ENCODE measurements at places on chromosomes 2 and 18.
A peak's percentile ranks its signal among the peaks of the same experiment; 100 is the strongest.

DNA sequence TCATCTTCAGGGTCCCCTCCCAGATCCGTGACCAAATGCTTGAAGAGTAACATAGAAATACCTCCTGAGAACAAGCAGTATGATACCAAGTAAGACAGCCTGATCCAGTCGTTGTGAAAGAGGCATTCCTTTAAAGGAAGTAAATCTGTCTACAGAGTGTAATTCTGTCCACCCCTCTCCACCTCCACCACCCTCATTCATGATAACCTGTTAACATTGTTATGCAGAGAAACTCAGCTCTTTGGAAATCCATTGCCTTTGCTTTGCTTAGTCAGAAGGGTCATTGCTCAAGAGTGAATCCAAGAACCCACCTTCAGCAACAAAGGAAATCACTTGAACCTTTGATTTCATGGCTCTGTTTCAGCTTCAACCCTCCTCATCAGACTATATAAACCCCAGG, 155.6 kb downstream of the CYP26B1 start:
- DNase-seq = no peak

DNA sequence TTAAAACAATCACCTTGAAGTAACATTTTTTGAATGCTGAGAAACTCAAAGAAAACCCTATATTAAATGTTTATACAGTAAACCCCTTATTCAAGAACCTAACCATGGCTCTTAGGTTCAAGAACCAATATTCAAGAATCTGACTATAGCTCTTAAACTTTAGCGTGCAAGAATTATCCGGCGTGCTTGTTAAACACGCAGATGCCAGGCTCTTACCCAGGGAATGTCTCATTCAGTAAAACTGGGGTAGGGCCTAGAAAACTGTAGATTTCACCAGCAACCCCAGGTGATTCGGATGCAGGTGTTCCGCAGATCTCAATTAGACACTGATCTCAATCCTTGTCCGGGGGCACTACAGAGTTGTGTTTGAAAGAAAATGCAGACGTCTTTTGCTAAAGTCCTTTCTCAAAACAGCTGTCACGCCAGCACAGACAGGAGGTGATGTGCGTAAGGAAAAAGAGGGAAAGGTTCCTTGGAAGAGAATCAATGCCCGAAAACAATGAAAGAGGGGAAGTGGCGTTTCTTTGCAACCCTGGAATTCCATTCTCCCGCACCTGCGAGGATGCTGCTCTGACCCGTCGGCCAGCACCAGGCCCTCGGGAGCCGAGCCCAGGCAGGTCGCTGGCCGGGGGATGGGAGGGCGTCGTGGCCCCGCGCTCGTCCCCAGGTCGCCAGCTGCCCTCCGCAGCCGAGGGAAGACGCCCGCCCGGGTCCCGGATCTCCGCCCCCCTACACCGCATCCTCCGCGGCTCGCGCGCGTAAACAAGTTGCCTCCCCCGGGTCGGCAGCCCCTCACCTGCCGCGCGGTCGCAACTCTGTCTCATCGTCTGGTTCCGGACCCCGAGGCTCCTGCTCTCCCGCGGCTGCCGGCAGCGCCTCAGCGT, 851 bp downstream of the EIF2AK3 start:
- DNase-seq = no peak

GRCh38 chr2:39007875-39008504, 112.9 kb downstream of the SOS1 start:
- DNase-seq = no peak

GRCh38 chr2:134515137-134515536, 203.7 kb downstream of the TMEM163 start:
- no peak for DNase-seq

DNA sequence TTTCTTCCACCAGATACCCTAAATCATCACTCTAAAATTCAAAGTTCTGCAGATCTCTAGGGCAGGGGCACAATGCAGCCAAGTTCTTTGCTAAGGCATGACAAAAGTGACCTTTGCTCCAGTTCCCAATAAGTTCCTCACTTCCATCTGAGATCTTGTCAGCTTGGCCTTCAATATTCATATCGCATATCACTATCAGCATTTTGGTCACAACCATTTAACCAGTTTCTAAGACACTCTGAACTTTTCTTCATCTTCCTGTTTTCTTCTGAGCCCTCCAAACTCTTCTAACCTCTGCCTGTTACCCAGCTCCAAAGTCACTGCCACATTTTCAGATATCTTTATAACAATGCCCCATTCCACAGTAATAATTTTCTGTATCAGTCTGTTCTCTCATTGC, 452.6 kb upstream of the TRIB2 start:
- DNase-seq = no peak

DNA sequence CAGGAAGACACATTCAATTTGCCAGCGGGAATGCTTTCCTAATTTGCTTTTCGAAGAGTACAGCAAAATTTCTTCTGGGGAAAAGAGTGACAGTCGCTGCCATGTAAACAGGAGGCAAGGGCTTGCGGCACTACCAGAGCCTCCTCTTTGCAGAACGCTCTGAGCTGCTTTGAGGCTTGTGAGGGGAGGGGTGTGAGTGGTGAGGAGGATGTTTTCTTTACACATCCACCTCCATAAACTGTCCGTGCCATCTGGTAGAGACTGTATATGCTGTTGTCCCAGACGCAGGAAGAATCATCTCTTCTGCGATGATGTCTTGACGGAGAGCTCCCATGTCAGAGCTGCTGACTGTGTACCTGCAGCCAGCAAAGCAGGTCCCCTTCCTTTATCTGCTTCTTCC, 138.0 kb downstream of the SOCS6 start:
- no peak for DNase-seq

- no peak for DNase-seq
Observed at GRCh38 chr18:7158216-7158615, 40.6 kb upstream of the LAMA1 start.

- no peak for DNase-seq
Observed at GRCh38 chr2:170360546-170361089, 182.7 kb downstream of the MYO3B start.

DNA sequence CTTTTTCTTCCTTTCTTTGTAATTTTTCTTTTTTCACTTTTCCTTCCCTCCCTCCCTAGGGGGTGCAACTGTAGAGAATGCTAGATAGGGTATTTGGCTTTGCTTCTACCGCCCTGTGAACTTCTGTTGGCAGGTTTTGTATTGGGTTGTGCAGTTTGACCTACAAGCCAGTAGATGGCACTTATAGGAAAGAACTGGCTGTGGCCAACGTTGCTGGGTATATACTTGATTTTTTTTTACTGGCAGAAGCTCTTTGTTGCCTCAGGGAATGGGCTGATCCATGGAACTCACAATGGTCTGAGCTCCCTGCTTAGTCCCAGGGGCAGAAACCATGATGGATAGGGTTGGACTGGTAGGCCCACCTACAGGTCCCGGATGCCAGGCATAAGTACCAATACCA, 1019.5 kb upstream of the LRRTM1 start:
- DNase-seq = peak; percentile 47

DNA sequence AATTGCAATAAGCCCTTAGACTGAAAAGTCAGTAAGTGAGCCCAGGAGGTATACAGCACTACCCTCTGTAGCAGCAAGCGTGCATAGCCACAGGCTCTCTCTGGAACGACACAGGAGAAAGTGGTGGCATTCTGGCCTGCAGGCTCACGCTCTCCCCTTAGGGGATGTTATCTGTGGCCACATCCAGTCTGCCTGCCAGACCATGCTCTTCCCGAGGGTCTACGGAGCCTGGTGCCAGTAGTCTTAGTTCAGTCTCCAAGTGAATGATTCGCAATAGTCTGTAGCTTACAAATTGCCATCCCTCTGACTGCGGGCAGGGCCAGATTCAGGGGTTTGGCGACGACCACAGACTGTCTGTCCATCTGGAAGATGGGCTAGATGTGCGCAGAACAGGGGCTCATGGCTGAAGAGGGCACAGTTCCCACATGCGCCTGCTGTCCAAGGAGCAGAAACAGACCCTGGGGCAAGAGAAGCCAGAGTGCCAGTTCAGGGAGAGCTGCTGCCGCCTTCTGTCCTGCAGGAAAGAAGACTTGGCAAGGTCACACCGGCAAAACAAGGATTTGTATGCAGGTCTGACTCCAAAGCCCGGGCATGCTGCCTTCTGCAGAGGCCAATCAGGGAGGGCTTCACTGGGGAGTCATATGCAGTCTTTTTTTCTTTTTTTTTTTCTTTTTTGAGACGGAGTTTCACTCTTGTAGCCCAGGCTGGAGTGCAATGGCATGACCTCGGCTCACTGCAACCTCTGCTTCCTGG, 3.5 kb upstream of the KLF11 start:
- DNase-seq = no peak

DNA sequence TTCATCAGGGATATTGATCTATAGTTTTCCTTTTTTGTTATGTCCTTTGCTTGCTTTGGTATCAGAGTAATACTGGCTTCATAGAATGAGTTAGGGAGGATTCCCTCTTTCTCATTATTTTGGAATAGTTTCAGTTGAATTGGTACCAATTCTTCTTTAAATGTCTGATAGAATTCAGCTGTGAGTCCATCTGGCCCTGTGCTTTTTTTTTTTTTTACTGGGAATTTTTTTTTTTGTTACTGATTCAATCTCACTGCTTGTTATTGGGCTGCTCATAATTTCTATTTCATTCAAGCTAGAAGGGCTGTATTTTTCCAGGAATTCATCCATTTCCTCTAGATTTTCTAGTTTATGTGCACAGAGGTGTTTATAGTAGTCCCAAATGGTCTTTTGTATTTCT, 103.9 kb downstream of the RND3 start:
- no peak for DNase-seq

DNA sequence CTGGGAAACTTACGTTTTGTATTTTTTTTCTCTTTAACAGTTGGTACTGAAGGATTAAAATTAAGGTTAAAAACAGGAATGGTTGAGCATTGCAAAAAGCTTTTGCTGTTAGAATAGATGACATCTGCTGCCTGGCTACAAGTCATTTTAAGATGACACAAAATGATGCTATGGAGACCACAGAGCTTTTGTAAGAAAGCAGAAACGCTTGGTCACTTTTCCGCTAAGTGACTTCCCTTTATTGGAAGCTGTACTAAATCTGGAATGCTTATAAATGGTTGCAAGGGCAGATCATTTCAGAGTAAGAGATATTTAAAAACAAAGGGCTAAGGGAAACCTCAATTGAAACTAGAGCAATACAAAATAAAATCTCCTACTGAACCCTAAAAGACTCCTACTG, 544.0 kb downstream of the STK39 start:
- no peak for DNase-seq

DNA sequence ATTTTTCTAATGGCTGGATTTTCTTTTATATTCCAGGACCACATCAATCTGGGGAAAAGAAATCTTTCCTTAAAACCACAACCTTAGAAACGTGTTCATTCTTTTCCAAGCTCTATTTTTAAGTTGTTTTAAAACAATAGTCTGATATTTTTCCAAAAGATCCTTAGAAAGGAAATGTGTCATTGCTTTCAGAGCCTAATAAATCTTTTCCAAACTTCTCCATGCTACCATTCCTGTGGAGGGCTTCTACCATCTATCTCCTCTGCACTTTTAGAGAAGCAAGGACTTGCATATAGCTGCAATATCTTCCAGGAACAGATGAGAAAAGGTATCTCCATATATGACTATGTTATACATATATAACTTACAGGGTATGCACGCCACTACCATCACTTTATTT, 21.2 kb downstream of the WDFY1 start:
- no peak for DNase-seq

DNA sequence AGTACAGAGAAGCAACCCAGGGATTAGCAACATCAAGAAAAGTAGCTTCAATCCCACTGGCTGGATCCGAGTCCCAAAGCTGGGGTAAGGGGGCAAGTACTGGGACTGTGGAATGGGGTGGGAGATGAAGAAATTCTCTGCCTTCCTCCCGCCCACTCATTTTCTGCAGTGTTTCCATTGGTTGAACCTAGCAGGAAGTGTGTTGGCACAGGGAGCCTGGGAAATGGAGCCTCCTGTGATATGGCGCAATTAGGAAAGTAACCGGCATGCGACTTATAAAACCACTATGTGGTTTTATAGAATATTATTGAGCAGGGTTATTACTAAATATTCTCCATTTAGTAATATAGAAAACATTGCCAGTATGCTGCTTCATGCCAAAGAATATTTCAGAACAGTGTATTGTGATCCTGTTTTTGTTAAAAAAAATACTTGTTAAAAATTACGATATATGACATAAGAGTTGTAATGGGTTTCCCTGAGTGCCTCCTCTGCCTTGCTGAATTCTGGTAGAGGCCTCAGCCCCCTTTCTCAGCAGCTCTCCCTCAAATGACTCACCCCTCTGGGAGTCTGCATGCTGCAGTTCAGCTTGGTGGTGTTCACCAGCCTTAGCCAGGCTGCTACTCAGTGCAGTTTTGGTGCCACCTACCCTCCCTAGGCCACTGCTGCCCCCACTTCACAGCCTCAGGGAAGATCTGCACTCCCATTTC, 60.5 kb downstream of the HK2 start:
- DNase-seq = no peak

Data from iPS DF 19.7 (cell line).